Activated CD4-positive, CD25-positive, alpha-beta regulatory T cell treated with anti-CD3 and anti-CD28 coated beads, Interleukin-2, amount 50 U/mL, for 24 hours (primary cell): ENCODE measurements at places on chromosomes 2 and 18.

DNA sequence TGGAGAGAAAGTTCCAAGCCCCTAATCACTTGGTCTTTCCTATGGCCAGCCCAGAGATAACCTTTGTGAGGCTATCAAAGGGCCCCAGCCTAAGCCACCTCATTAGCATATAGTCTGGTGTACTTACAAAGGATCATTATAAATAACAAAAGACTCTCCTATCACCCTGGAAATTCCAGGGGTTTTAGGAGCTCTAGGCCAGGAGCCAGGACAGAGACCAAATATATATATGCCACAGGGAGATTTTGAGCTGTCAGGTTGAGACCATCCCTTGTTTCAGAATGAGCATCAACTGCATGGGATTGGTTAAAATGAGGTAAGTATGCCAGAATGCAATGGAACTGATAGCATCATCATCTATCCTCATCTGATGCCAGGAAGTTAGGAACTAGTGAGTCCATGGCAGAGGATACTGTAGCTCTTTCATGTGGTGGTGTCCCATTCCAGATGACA lies 32.1 kb upstream of the CHRNA1 start:
- ATAC-seq: no peak

DNA sequence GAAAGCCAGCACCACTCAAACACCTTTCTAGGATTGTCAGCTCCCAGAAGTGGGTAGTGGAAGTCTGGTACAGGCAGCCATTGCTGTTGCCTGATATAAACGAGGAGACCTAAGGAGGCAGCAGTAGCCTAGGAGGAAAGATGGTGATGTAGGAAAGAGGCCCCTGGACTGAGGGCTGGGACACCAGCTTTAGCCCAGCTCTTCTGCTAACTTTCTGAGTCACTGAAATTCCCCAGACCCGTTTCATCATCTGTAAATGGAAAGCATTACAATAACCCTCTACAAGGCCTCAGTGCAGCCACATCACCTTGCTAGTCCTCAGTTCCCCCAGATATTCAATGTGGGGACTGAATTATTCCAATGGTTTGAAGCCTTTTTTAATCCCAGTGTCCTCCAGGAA lies 336.5 kb downstream of the TNS1 start:
- ATAC-seq: no peak

DNA sequence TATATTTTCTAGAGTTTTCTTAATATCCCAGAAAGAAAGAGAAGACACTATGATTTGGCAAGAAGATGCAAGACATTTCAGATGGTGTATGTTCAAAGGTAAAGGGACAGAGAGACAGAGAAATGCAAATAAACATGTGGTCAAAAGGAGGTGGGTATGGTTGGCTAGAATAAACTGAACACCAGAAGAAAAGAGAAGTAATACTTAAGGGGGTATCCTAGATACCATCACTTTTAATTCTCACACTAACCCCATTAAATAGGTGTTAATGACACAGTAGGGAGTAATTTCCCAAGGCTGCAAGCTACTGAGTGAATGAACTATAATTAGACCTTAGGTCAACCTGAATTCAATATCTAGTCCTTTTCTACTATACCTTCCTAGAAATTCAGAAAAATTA lies 111.2 kb upstream of the CD226 start:
- ATAC-seq: no peak

GRCh38 chr2:67945940-67946339 lies 116.9 kb downstream of the C1D start:
- ATAC-seq: no peak
